Amygdala (tissue), 56 donors: ENCODE measurements at places on chromosomes 6 and 20.

- no peak for DNase-seq
Measured at GRCh38 chr6:79599725-79600259, 31.3 kb upstream of the SH3BGRL2 start.

GRCh38 chr6:166333172-166333995, 9.0 kb downstream of the SFT2D1 start:
- no peak for DNase-seq

DNA sequence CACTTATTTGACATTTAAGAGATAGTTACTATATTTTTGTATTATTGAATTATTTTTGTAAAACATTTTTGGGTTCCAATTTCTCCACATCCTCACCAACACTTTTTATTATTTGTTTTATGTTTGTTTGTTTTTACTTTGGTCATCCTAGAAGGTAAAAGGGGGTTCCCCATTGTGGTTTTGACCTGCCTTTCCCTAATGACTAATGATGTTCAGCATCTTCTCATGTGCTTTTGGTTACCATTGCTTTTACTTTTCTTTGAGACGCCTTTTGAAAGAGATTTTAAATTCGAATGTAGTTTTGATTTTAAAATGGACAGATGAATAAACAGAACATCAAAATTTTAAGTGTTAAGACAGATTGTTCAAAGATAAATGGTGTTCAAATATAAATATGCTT, 46.9 kb downstream of the AK9 start:
- no peak for DNase-seq

GRCh38 chr20:41447006-41447405, 80.4 kb upstream of the EMILIN3 start:
- DNase-seq: no peak

GRCh38 chr20:23096097-23096496, 10.0 kb upstream of the CD93 start:
- no peak for DNase-seq

DNA sequence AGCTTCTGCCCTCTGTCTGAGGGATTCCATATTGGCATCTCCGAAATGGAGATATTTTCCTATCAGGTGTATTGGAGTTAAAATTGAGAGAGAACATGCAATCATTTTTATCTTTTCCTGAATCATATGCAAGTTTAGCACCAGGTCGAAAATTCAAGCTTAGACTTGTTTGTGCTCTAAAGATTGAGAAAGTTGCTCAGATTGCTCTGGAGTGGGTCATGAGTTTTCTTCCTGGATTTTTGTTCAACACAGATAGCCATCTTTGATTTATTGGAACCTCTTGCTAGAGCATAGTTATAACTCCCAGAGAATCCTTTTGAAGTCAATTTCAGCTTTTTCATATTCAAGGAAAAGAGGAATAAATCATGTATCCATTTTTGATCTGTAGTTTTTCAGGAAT, 373.5 kb upstream of the FLRT3 start:
- no peak for DNase-seq

DNA sequence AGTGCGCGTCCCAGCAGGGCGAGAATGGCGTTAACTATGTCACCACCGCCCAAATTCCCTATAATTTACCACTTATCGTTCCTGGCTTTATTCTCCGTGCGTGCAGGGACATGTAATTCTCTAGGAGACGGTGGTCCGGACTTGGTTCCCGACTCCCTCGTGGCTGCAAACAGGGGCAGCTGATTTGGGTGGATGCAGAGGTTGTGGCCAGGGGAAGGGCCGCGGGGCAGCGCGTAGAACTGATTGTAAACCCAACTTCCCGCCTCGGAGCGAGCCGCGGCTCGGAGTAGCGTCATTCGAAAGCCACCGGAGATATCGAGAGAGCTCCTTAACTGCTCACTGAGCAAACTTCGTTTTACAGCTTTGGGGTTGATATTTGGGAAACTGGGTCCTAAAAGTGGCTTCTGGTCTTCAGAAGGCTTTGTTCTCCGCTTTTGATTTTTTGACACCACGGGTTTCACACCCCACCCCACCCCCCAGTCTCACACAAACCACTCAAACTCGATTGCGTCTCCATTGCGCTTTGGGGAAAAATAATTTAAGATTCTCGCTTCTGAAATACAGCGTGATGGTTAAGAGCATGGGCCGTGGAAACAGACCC, 17.5 kb upstream of the ZSCAN9 start:
- DNase-seq: no peak

DNA sequence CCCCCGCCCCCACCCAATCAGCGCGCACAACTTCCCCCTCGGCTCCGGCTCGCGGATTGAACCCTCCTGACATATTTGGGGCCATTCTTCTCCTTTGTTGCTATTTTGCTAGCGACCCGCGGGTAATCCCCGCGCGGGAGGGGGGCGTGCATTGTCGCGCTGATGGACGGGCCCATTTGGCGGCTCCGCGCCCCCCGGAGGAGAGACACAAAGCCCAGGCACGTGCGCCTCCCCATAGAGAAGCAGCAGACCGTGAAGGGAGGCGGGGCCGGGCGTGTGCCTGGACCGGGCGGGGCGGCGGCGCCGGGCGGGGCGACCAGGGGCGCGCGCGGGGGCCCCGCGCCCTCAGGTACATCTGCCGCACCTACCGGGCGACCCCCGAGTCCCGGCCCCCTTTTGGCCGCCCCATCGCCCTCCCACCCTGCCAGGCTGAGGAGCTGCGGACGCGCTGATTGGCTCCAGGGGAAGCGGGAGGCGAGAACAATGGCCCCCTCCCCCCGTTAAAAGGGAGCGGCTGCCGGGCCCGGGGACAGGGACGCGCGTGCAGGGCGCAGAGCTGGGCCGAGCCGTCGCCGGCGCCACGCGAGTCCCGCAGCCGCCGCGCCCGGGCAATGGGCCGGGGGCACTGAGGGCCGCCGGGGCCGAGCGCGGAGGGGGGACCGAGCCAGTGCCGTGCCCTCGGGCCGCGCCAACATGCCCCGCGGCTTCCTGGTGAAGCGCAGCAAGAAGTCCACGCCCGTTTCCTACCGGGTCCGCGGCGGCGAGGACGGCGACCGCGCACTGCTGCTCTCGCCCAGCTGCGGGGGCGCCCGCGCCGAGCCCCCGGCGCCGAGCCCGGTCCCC, at the start of gene INSM1:
Gene INSM1 (plus strand): TSS at position 530 of the 843 bp plus-strand sequence. CDS start 164 bp downstream, at position 694.
- DNase-seq: no peak

- DNase-seq: no peak
Measured at GRCh38 chr20:32602273-32602672, 17.1 kb upstream of the NOL4L start.

GRCh38 chr6:21158873-21159272, 434.7 kb upstream of the SOX4 start:
- DNase-seq: no peak

GRCh38 chr20:41380551-41381193, 14.1 kb upstream of the EMILIN3 start:
- DNase-seq: no peak

- DNase-seq: no peak
Measured at GRCh38 chr6:89527634-89528033, 94.7 kb downstream of the ANKRD6 start.

DNA sequence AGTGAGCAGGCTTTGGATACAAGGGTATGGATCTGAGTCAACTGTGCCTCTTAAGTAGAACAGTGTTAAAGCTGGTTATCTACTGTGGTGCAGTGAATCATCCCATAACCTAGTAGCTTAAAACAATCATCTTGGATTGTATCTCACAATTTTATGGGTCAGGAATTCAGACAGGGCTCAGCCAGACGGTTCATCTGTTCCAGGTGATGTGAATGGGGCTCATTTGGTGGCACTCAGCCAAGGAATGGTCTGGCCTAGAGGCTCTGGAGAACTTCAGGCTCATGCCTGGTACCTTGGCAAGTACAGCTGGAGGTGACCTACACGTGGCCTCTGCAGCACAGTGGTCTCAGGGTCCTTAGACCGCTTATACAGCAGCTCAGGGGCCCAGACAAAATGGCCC, 11.2 kb upstream of the CDH4 start:
- no peak for DNase-seq

DNA sequence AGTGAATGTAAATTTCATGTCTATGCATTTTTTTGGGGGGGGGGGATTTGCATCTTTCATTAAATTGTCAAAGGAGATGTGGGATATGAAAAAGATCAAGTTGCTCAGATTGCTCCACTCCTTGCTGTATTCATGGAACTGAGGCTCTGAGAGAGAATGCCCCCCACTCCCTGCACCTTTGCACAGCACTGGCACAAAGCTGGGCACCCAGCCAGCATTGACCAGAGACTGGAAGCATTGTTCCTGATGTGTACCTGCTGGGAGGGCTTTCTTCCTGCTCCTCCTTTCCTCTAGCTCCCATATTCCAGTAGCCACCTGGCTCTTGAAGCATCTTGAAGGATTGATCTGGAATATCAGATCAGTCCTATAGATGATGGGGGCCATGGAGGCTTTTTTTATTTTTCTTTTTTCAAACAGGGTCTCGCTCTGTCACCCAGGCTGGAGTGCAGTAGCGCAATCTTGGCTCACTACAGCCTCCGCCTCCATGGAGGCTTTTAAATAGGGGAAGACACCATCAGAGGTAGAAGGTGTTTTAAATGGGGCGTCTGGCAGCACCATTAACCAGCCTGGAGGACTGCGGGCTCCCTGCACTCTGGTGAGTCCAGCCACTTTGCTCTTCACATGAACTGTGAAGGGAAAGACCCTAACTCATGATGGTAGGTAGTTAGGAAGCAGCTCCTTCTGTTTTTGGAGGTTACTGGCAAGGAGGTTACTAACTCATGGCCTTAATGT, 10.9 kb downstream of the DUSP15 start:
- DNase-seq: no peak

GRCh38 chr6:107114926-107115694, at the start of gene BEND3:
BEND3 (minus strand) TSS chr6:107115515; CDS start chr6:107099285, 16,230 bp downstream.
- no peak for DNase-seq

GRCh38 chr6:90315354-90315950, 18.8 kb upstream of the BACH2 start:
- DNase-seq: no peak

DNA sequence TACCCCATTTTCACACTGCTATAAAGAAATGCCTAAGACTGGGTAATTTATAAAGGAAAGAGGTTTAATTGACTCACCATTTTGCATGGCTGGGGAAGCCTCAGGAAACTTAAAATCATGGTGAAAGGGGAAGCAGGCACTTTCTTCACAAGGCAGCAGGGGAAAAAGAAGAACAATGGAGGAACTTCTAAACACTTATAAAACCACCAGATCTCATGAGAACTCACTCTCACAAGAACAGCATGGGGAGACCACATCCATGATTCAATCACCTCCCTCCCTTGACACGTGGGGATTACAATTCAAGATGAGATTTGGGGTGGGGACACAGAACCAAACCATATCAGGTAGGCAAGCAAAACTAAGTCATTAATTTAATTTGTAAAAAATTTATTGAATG, 343.2 kb downstream of the FRK start:
- DNase-seq: no peak
